Mucosa of gallbladder (tissue), 1 donor: ENCODE measurements at places on chromosomes 7 and 10. TPM values are rescaled to one million over a fixed set of nuclear protein-coding genes. Genes with fewer than 3 reads are reported as not detected.

DNA sequence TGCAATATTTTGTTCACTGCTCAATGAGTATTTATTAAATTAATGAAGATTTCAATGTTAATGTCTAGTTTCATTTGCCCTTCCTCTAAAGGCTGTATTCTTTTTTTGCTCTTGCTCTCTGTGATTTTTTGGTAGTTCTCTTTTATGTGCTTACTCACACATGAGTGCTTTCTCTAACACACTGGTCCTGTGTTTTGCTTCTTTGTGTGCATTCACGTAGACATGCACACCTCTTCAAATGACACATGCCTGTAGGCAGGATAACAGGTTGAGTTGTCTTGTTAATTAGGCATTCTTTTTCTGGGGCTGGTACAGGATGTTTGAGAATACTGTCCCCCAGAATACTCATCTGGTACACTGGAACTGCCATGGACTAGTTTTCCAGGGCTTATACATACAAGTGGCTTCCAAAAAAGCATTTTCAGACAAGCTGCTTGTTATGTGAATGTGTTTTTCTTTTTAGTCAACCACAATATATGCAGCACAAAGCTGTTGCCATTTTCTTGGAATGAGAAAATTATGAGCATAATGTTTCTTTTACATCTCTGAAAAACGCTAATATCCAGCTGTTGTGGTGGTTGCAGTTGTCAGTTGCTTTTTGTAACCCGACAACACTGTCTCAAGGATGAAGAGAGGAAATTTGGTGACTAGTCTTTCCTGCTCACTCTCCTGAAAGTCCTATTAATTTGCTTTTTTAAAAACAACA, 416.4 kb downstream of the AUTS2 start:
- DNase-seq, result no peak

GRCh38 chr10:29486433-29486832, 148.3 kb downstream of the SVIL start:
- DNase-seq, result no peak

GRCh38 chr10:50438049-50438936, 185.5 kb downstream of the SGMS1 start:
- DNase-seq, result no peak

Gene ASAH2B
- total RNA-seq, result 4.8 TPM
